ENCODE measurements at places on chromosomes 13 and 19. TPM values are rescaled to one million over a fixed set of nuclear protein-coding genes. Genes with fewer than 3 reads are reported as not detected.

DNA sequence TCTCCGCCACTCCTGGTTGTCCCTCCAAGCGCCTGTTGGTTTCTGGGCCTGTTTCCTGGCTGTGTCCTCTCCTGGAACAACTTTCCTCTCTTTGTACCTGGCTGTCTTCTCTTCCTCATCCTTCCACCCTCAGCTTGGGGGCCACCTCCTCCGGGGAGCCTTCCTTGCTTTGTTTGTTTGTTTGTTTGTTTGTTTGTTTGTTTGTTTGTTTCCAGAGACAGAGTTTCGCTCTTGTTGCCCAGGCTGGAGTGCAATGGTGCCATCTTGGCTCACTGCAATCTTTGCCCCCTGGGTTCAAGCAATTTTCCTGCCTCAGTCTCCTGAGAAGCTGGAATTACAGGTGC, 6.6 kb upstream of the TCF3 start:
- DNase-seq = no peak

DNA sequence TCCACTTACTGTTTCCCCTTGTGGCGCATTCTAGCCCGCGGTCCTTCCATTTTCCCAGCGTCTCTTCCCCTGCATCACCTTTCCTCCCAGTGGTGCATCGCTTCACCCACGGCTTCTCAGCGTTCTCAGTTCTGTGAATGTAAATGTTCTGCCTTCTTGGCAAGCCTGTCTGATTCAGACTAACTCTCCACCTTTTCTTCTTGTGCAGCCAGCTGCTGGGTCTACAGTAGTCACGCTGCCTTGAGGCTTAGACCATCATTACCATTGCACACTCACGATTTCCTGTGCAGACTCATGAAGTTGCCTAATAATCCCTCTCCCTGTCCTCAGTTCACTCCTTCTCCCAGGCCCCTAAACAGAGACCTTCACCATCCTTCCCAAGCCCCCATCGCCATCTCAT, 75.0 kb downstream of the DHRS12 start:
- peak; percentile 2 for DNase-seq

GRCh38 chr13:98571955-98572662, 4.8 kb downstream of the STK24 start:
- peak; percentile 49 for DNase-seq

FFAR2 gene
- total RNA-seq = not detected

TEX101 gene
- total RNA-seq = not detected

OR4F17 gene
- 0.15 TPM for total RNA-seq

CYP4F8 gene
- not detected for total RNA-seq

PRR19 gene
- total RNA-seq = not detected

TPTE2 gene
- total RNA-seq = not detected
